Dermis microvascular lymphatic vessel endothelial cell (primary cell): ENCODE measurements at places on chromosomes 2 and 18. TPM values are rescaled to one million over a fixed set of nuclear protein-coding genes. Genes with fewer than 3 reads are reported as not detected.

DNA sequence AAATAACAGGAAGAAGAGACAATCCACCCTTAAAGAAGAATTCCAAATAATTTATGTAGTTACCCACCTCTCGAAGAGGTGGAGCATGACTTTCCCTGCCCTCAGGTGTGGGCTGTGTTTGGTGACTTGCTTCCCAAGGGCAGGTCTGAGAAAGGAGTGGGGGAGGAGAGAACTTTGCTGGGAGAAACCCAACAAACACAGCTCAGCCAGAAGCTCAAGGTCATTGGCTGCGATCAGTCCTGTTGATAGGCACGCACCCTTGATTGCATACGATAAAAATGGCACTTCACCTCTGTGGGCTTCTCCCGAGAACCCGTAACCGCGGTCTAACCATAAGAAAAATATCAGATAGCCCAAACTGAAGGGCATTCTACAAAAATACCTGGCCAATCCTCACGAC lies 157.5 kb upstream of the ID2 start:
- no peak for DNase-seq

GRCh38 chr2:113992090-113992489 lies 102.2 kb downstream of the ACTR3 start:
- DNase-seq, result no peak

GRCh38 chr18:22828171-22828570 lies 105.0 kb upstream of the RBBP8 start:
- DNase-seq, result no peak

Gene EGR4
- total RNA-seq, result not detected in 2 replicates

GRCh38 chr2:170917957-170918356 lies 11.1 kb upstream of the GORASP2 start:
- DNase-seq, result no peak

- no peak for DNase-seq
Measured at GRCh38 chr2:218008060-218009040, 5.6 kb upstream of the TNS1 start.

- DNase-seq, result no peak
Measured at GRCh38 chr2:235688511-235689426, 194.9 kb downstream of the AGAP1 start.

Gene RAB17
- 11.8 and 12.3 TPM in 2 replicates for total RNA-seq

GRCh38 chr2:205612636-205613035 lies 69.7 kb upstream of the NRP2 start:
- no peak for DNase-seq

- no peak for DNase-seq
Measured at GRCh38 chr2:179332903-179333302, 68.3 kb upstream of the SESTD1 start.

Gene LBX2
- total RNA-seq, result 0.39 and 0.51 TPM in 2 replicates

- peak; percentile 45 for DNase-seq
Measured at GRCh38 chr2:144515696-144516410, 4.1 kb downstream of the ZEB2 start.

DNA sequence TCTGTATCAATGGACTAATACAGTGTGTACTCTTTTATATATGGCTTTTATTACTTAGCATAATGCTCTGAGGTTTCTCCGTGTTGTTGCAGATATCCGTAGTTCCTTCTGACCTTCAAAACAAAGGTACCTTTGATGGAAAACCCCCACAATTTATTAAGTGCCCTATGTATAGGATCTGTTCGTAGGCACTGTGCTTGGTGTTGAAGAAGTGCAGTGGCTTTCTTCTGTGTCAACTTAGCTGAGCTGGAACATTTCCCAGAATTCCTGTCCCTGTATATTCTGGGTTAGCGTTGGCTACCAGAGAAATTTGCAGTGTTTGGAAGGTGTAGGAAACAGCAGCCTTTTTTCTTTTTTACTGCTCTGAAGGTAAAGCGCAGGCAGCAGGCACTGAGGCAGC lies 56.3 kb upstream of the MSH2 start:
- no peak for DNase-seq

DNA sequence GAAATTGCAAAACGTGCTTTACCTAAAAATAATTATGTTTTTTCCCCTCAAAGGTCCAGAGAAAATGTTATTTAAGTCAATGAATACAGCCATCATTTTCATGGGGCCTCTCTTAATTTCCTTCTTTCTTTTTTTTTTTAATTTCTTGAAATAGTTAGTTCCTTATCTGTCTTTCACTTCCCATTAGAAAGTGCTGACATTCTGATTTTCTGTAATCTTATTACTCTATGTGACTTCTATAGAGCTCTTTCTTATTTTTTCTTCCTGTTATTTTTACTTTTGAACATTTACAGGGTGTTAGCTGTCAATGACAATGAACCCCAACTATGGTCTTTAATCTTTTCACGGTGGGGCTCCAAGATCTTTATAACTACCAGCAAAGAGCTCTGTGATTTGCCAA lies 30.0 kb downstream of the CTLA4 start:
- DNase-seq, result no peak

DNA sequence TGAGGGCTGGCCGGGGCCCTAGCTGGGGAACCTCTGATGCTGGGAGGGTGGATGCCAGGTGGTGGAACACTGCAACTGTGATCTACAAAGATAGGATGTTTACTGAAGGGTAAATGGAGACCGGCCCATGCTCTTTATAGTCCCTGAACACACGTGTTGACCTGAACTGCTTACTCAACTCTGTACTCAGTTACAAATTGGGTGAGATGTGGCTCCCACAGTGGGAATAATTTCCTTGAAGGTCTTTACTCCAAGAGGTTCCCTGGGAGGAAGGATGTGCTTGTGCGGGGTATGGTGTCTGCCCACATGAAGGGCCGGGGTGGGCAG lies 254.1 kb downstream of the PRKCE start:
- no peak for DNase-seq

Gene ASTL
- not detected in 2 replicates for total RNA-seq

Gene LRRC30
- not detected in 2 replicates for total RNA-seq

GRCh38 chr2:215503381-215503780 lies 67.5 kb upstream of the FN1 start:
- no peak for DNase-seq

Gene KLHL29
- 2.2 and 5.1 TPM in 2 replicates for total RNA-seq

DNA sequence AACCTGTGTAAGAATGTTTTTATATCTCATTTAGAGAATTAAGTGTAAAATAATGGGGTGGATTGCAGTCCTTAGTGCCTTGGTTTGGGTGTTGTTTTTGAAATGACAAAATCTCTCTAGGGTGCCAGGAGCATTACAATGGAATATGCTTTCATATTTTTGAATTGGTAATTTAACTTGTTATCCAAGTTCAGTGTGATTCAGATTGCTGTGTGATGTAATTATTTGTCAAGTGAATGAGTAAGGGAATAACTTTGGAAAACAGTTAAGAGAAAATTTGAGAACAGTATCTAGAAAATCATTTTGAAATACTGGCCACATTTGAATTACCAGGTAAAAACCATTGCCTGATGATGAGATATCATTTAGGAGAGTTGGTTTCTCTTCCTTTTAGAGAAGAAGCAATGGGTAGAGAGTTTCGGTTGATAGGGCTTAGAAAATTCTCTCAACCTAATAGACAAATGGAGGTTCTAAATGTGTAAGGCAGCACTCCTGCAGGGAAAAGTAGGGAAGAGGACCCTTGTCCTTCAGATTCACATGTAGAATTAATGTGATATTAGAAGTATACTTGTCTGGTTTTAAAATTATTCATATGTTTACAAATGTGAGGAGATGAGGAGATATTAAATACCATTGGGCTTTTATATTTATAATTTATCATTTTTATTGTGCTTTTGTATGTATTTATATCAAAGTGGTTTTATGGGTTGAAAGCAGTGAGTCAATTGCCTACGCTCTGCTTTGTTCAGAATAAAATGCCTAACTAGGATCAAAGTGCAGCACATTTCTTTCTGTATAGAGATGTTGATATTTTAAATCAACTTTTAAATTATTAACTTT lies 124.8 kb downstream of the PHLPP1 start:
- DNase-seq, result no peak

- DNase-seq, result no peak
Measured at GRCh38 chr2:96111823-96112500, 4.4 kb downstream of the ADRA2B start.

- no peak for DNase-seq
Measured at GRCh38 chr2:188964976-188965546, 9.1 kb upstream of the COL3A1 start.
